Stimulated activated CD8-positive, alpha-beta memory T cell treated with anti-CD3 and anti-CD28 coated beads, Interleukin-4, amount 100 ng/mL, for 24 hours (primary cell): ENCODE measurements at places on chromosomes 12 and 14.

DNA sequence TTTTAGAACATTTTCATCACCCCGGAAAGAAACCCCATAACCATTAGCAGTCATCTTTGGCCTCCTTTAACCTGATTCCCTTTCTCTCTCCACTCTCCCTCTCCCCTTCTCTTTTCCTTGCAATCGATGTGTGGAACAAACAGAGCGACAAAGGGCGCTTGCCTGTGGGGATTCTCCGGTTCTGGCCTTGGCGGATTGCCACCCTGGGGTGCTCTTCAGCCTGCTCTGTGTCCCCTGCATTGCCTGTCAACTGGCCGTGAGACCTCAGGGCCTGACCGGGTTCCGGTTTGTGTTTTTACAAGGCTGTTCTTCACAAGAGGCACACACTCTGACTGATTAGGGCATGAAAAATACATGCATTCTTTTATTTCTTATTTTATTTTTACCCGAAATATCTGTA lies 27.8 kb downstream of the LRTM2 start:
- DNase-seq: no peak

GRCh38 chr14:68794130-68794850 lies 1.4 kb upstream of the ZFP36L1 start:
- peak; percentile 79 for DNase-seq

DNA sequence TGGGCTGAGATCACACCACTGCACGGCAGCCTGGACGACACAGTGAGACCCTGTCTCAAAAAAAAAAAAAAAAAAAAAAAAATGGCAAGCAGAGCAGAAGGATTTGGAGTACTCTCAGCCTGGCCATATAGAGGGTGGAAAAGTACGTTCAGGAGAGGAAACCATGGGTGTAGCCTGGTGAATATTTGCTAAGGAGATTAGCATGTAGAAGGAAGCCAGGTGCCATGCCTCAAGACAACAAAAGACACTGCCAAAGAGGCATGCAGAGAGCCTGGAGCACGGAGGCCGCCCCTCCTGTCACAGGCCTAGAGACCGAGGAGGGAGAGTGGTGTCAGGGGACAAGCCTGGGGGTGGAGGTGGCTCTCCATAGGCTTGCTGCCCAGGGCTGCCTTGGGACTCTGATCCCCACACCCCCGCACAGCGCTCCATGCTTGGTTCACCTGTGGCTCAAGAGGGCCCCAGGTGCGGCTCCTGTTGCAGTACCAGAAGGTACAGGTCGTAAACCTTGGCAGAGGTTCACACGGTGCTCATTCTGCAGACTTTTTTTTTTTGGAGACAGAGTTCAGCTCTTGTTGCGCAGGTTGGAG lies 27.9 kb upstream of the DEGS2 start:
- DNase-seq: no peak

- no peak for DNase-seq
Observed at GRCh38 chr14:61484826-61485584, 163.6 kb downstream of the PRKCH start.

- DNase-seq: no peak
Observed at GRCh38 chr14:61147831-61148549, 133.1 kb downstream of the TMEM30B start.

- no peak for DNase-seq
Observed at GRCh38 chr12:505221-505620, 45.5 kb downstream of the B4GALNT3 start.

- no peak for DNase-seq
Observed at GRCh38 chr14:69037790-69038454, 58.8 kb upstream of the ACTN1 start.

DNA sequence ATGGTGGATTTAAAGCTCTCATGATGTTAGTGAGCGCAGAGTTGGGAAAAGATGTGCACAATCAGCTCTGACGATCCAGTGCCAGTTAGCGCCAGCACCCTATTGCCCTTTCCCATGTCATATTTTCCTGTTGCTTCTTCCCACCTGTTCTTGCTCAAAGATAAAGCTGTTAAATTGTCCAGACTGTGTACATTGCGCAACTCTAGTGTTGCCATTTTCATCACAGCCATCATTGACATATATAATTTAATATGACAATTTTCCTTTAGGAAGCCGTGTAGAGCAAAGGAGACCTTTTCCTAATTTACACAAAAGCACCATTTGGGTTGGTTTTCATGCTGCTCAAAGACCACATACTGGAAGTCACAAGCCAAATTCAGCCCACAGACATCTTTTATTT lies 5.7 kb upstream of the C12orf42 start:
- no peak for DNase-seq

DNA sequence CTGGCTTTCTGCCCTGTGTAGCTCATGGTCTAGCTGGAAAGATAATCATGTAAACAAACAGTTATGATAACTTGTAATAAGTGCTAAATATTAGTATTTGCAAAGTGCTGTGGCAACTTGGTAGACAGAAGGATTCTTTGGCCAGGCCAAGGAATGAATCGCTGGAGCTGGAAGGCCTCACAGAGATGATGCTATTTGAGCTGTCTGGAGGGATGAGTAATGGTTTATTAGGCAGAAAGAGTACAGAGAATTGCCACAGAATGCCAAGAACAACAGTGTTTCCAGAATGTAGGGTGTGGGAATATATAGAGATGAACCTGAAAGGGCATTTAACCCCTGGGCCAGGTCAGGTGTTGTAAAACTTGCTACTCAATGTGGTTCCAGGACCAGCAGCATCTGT lies 27.6 kb downstream of the OTX2 start:
- DNase-seq: no peak

- peak; percentile 20 for DNase-seq
Observed at GRCh38 chr12:12927211-12928079, 24.5 kb downstream of the GPRC5D start.

DNA sequence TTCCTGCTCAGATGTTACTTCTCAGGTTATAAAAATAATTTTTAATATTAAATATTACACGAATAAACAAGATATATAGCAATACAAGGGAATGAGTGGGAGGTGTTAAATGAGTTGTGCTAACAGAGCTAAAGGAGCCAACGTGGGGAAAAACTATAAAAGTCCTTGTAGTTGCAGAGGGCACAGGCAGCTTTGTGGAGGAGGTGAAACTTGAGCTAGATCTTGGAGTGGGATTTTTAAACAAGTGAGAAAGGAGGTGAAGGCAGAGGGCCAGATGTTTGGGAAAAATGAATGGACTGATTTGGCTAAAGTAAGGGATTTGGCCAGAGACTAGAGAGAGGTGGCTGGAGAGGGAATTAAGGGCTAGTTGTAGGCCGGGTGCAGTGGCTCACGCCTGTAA lies 5.2 kb upstream of the FKBP11 start:
- no peak for DNase-seq

- DNase-seq: no peak
Observed at GRCh38 chr12:104519190-104520019, 62.7 kb downstream of the CHST11 start.

GRCh38 chr14:90583427-90583826 lies 186.6 kb downstream of the CALM1 start:
- DNase-seq: no peak

GRCh38 chr12:52271158-52271557 lies 3.3 kb upstream of the KRT86 start:
- DNase-seq: no peak

- no peak for DNase-seq
Observed at GRCh38 chr12:90030726-90031125, 322.1 kb upstream of the ATP2B1 start.
